HuH-7 (cell line): ENCODE measurements at places on chromosomes 4 and X.
A peak's percentile ranks its signal among the peaks of the same experiment; 100 is the strongest.

DNA sequence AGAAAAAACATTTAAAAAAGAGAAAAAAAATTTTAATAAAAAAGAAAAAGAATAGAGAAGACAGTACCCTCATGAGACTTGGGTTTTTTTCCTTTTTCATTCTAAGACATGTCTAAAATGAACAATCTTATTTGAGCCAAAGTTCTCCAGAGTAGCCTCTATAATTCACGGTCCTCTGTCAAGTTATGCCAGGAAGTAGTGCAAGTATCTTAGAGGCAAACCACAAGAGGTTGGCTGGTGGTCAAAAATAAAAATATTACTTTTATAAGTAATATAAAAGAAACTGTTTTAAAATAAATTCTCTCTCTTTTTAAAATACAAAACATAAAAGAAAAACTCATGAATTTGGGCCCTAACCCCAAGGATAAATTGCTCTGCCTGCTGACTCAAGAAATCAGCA, 26.5 kb downstream of the HNRNPDL start:
- no peak for DNase-seq

- no peak for DNase-seq
Measured at GRCh38 chrX:108511721-108512120, 72.1 kb downstream of the COL4A5 start.

- DNase-seq: peak; percentile 1
Measured at GRCh38 chr4:125432078-125432477, 117.3 kb downstream of the FAT4 start.

DNA sequence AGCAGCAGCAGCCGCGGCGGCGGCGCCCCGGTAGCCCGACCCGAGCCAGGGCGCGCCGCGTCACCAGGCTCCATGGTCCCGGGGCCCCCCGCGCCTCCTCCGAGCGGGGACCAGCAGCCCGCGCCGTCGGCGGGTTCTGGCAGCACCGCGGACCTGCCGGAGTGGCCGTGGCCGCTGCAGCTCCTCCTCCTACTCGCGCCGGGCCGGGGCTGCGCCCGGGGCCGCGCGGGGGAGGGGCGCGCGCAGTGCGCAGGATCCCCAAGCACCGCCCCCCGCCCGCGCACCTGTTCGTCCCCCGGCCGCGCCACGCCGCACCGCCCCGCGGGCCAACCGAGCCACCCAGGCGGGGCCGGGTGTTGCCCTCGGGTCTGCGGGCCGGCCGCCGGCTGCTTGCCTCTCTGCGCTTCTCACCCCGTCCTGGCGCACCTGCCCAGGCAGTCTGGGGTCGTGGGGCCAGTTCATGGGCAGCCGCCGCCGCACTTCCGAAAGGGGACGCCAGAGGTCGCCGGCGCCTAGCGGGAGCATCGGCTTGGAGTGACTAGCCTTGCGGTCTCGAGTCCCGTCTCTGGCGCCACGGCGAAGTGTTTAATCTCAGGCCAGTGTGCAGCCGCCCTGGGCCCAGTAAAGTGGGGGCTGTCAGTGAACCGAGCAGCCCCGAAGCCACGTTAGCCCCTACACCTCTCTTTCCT, at the start of gene SLC9A7:
SLC9A7 (minus strand) TSS at position 163 of the 689 bp plus-strand sequence; CDS start at position 74, 89 bp downstream.
- DNase-seq: peak; percentile 60

DNA sequence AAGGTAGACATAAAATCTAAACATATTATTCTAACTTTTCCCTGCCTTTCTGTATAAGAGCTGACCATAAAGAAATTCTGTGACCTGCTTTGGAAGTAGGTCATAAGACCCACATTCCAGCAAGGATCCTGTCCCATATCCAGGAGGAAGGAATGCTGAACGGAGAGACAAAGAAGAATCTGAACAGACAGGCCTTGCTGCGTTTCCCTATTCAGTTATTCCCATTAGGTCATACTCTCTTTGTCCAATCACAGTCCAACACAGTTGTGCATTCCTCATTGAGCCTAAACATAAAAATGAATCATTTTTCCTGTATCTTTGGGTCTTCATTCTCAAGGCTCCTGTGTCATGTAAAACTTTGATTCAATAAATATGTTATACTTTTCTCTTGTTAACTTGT, 287.6 kb upstream of the TAPT1 start:
- no peak for DNase-seq
